ENCODE measurements at places on chromosomes 7 and 10. TPM values are rescaled to one million over a fixed set of nuclear protein-coding genes. Genes with fewer than 3 reads are reported as not detected.

DNA sequence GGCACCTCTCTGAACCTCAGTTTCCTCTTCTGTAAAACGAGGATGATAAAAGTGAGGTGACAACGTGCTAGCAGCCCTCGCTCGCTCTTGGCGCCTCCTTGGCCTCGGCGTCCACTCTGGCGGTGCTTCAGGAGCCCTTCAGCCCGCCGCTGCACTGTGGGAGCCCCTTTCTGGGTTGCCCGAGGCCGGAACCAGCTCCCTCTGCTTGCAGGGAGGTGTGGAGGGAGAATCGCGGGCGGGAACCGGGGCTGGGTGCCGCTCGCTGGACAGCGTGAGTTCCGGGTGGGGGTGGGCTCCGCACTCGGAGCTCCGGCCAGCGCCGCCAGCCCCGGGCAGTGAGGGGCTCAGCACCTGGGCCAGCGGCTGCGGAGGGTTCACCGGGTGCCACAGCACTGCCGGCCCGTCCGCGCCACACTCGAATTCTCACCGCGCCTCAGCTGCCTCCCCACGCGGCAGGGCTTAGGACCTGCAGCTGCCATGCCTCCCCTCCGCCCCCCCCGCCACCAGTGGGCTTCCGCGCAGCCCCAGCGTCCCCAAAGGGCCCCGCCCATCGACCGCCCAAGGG, 24.3 kb upstream of the ACSL5 start:
- H3K27ac ChIP-seq: no peak overlapping the region
- no peaks in the 10 kb centered on the region for H3K36me3 ChIP-seq
- H3K4me1 ChIP-seq: no peaks in the 10 kb centered on the region
- H3K4me3 ChIP-seq: no peak overlapping the region
- DNase-seq: no peak

GRCh38 chr7:20193242-20193777, 23.9 kb downstream of the MACC1 start:
- H3K27me3 ChIP-seq: no peaks in the 10 kb centered on the region
- H3K27ac ChIP-seq: no peak overlapping the region
- H3K4me3 ChIP-seq: no peak overlapping the region
- H3K36me3 ChIP-seq: no peaks in the 10 kb centered on the region
- no peaks in the 10 kb centered on the region for H3K4me1 ChIP-seq

DNA sequence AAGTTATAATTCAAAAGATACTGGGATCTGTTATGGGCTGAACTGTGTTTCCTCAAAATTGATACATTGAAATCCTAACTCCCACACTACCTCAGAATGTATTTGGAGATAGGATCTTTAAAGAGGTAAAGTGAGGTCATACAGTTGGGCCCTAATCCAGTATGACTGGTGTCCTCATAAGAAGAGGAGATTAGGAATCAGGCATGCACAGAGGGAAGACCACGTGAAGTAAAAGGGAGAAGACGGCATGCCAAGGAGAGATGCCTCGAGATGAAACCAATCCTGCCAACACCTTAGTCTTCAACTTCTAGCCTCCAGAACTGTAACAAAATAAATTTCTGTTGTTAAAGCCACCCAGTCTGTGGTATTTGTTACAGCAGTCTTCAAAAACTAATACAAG, 5.9 kb upstream of the CFAP69 start:
- no peak for DNase-seq
- no peak overlapping the region for H3K4me3 ChIP-seq
- peaks cover 10% of the 10 kb centered on the region for H3K27me3 ChIP-seq
- H3K36me3 ChIP-seq: no peaks in the 10 kb centered on the region

GRCh38 chr7:126776498-126776897, 476.2 kb downstream of the GRM8 start:
- no peak overlapping the region for H3K4me3 ChIP-seq
- no peaks in the 10 kb centered on the region for H3K27me3 ChIP-seq
- H3K27ac ChIP-seq: no peak overlapping the region
- no peaks in the 10 kb centered on the region for H3K36me3 ChIP-seq

GRCh38 chr7:73570977-73571376, 7.4 kb downstream of the TBL2 start:
- H3K27ac ChIP-seq: no peak overlapping the region
- H3K27me3 ChIP-seq: no peaks in the 10 kb centered on the region
- peaks cover 61% of the 10 kb centered on the region for H3K36me3 ChIP-seq

DNA sequence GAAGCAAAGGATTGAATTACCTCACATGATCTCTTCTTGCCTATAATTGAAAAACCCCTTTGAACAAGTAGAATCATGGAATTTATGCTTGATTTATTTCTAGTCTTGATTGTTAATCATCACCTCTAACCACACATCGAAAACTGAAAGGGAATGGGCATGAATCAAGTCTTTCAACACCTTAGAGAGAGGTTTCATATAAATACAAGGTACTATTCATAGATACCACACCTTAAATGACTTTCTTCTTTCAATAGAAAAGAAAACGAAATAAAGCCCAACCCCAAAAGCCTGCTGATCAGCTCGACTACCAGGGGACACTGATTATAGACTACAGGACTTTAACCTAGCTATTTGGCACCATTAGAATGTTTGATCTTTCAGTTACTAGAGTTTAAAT, 128.6 kb upstream of the PTPRZ1 start:
- no peaks in the 10 kb centered on the region for H3K27me3 ChIP-seq
- H3K4me1 ChIP-seq: no peaks in the 10 kb centered on the region
- H3K27ac ChIP-seq: no peak overlapping the region

GRCh38 chr7:91039033-91039432, 225.2 kb upstream of the FZD1 start:
- DNase-seq: no peak
- no peak overlapping the region for H3K4me3 ChIP-seq
- no peaks in the 10 kb centered on the region for H3K27me3 ChIP-seq

The LIPN gene
- total RNA-seq: not detected

The EVX1 gene
- 0.25 TPM for total RNA-seq

The SPDYE9 gene
- total RNA-seq: not detected

The ITPRID1 gene
- total RNA-seq: not detected

DNA sequence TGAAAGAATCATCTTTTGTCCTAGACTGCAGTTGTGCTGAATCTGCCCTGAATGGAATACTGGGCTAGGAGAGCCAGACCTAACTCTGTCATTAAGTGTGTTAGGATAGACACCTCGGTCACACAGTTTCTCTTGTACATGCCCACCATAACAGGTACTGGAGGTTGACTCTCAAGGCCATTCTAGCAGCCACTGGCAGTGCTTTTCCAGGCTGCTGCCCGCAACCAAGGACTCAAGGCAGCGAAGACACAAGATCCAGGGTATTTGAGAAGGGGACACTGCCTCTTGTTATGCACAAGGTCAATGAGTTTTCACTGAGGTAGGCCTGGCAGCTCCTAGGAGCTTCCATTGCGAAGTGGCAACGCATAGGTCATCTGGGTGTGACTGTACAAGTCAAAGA, 70.6 kb upstream of the ZNF746 start:
- H3K27ac ChIP-seq: no peak overlapping the region
- no peak for DNase-seq
- peaks cover 15% of the 10 kb centered on the region for H3K36me3 ChIP-seq
- no peak overlapping the region for H3K4me3 ChIP-seq
- H3K4me1 ChIP-seq: no peaks in the 10 kb centered on the region

GRCh38 chr7:65371468-65371867, 2.2 kb upstream of the ZNF92 start:
- no peak overlapping the region for H3K27ac ChIP-seq
- H3K27me3 ChIP-seq: no peaks in the 10 kb centered on the region
- H3K36me3 ChIP-seq: no peaks in the 10 kb centered on the region
- H3K4me3 ChIP-seq: no peak overlapping the region
- no peak for DNase-seq

GRCh38 chr10:64091897-64092296, 570.7 kb downstream of the REEP3 start:
- no peak for DNase-seq
- no peaks in the 10 kb centered on the region for H3K27me3 ChIP-seq
- no peak overlapping the region for H3K27ac ChIP-seq
- H3K4me3 ChIP-seq: no peak overlapping the region
- no peaks in the 10 kb centered on the region for H3K36me3 ChIP-seq

The CFAP43 gene
- total RNA-seq: not detected

- no peak overlapping the region for H3K27ac ChIP-seq
- DNase-seq: no peak
Observed at GRCh38 chr7:90430614-90431460, 27.6 kb downstream of the CLDN12 start.

GRCh38 chr7:109997837-109998236, 1093.1 kb upstream of the LRRN3 start:
- H3K27me3 ChIP-seq: no peaks in the 10 kb centered on the region
- no peaks in the 10 kb centered on the region for H3K4me1 ChIP-seq
- H3K36me3 ChIP-seq: no peaks in the 10 kb centered on the region
- no peak for DNase-seq
- H3K4me3 ChIP-seq: no peak overlapping the region

- DNase-seq: no peak
- no peaks in the 10 kb centered on the region for H3K36me3 ChIP-seq
- H3K27ac ChIP-seq: no peak overlapping the region
- no peak overlapping the region for H3K4me3 ChIP-seq
- no peaks in the 10 kb centered on the region for H3K4me1 ChIP-seq
Observed at GRCh38 chr10:131175891-131176290, 135.6 kb downstream of the TCERG1L start.

GRCh38 chr10:50397312-50398140, 146.2 kb upstream of the ASAH2 start:
- no peaks in the 10 kb centered on the region for H3K27me3 ChIP-seq
- no peak for DNase-seq
- no peak overlapping the region for H3K27ac ChIP-seq
- H3K4me1 ChIP-seq: peaks cover 4% of the 10 kb centered on the region

- H3K4me1 ChIP-seq: peaks cover 13% of the 10 kb centered on the region
- H3K27me3 ChIP-seq: no peaks in the 10 kb centered on the region
- no peaks in the 10 kb centered on the region for H3K36me3 ChIP-seq
- H3K4me3 ChIP-seq: peak overlapping the region; percentile 41
Observed at GRCh38 chr7:157851501-157852067, 514.8 kb downstream of the DNAJB6 start.

Data from CD4-positive, alpha-beta T cell (primary cell).